ENCODE measurements at places on chromosomes 1 and 21. TPM values are rescaled to one million over a fixed set of nuclear protein-coding genes. Genes with fewer than 3 reads are reported as not detected.

MAP3K21 gene
- 76.1 TPM for total RNA-seq

ROR1 gene
- 7.3 TPM for total RNA-seq

THEM5 gene
- not detected for total RNA-seq

C1QTNF12 gene
- total RNA-seq, result not detected

GRCh38 chr1:89519779-89520358, 4.8 kb upstream of the LRRC8B start:
- peak; percentile 19 for DNase-seq

DNA sequence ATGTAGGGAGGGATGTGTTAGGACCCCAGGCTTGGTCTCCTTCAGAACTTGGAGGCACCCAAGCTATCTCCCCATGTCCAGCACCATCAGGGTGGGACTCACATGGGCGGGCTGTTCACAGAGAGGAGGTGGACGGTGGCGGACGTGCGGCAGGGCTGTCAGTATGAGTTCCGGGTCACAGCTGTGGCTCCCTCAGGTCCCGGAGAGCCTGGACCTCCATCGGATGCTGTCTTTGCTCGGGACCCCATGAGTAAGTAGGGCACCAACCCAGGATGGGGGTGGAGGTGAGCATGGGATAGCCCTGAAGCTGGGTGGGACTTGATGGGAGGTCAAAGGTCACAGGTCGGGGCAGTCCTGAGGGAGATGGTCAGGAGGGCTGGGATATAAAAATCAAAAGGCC, 27.8 kb downstream of the IGFN1 start:
- no peak for DNase-seq

- DNase-seq, result peak; percentile 61
Observed at GRCh38 chr1:150168960-150169601, 19.4 kb downstream of the PLEKHO1 start.
